Activated T-helper 17 cell treated with anti-CD3 and anti-CD28 coated beads, Interleukin-2, amount 50 U/mL, for 72 hours (primary cell): ENCODE measurements at places on chromosomes 4 and X. TPM values are rescaled to one million over a fixed set of nuclear protein-coding genes. Genes with fewer than 3 reads are reported as not detected.

Gene SPANXA1
- total RNA-seq: not detected

Gene UGT8
- total RNA-seq: 0.82 TPM

Gene PNMA5
- total RNA-seq: 0.17 TPM

Gene SYP
- 53.4 TPM for total RNA-seq

Gene DEFB131A
- total RNA-seq: not detected

Gene KIT
- total RNA-seq: 1.2 TPM

Gene ARAP2
- total RNA-seq: 51.7 TPM

Gene EDA2R
- 6.5 TPM for total RNA-seq

Gene SH3RF1
- total RNA-seq: 1.4 TPM

Gene NR3C2
- 7.1 TPM for total RNA-seq

Gene ZBED1
- 27.4 TPM for total RNA-seq

Gene H2BW2
- total RNA-seq: not detected

Gene RASGEF1B
- 8.1 TPM for total RNA-seq

DNA sequence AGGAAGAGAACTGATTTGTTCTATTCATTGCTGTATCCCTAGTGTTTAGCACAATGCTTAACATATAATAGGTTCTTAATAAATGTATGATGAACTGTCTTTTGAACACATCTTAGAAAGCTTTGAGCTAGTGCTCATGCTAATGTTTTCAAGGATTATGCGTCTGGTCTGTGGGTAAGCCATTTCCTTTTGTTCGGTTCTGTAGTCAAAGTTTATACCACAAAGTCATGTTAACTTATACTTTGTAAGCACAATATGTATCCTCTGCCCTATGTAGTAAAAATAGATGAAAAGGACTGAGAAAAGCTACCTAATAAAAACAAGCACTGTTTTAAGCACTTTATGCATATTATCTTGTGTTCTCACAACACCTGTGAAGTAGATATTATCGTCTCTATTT lies 301.9 kb downstream of the GLUD2 start:
- no peak for ATAC-seq

- ATAC-seq: no peak
These were observed 3.4 kb downstream of the NDP start for GRCh38 chrX:43969504-43970501.

DNA sequence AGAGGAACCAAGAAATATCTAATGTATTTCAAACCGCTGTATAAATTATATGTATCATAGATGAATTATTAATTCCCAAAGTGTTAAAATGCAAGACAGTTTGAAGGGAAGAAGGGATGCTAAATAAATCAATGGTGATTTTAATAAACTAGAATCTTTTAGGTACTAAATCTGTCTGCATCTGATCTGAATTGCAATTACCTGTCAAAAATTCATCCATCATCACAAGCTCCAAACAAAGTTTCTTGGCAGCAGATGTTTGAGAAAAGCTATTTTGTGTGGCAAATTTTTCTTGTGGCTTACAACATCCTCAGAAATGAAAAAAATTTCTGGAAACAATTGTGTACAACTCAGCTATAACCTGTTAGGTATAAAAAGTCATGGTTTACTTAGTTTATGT lies 816.0 kb upstream of the NDST4 start:
- ATAC-seq: no peak

GRCh38 chr4:186808630-186809018 lies 85.0 kb upstream of the FAT1 start:
- no peak for ATAC-seq

DNA sequence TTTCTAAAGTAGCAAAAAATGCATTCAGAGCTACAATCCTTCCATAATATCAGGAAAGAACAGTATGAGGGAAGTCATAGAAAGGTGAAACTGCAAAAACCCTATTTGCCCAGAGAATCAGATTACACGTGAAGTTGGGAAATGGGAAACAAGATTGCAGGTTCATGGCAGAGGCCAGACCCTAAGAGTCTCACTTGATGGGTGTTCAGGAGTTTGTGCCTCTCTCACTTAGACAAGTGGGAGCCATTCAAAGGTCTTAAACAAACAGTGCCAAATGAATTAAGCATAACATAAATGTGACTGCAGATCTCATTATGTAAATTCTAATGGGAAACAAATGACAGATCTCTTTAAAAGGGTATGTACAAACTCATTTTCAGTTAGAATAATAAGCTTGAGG lies 91.6 kb downstream of the ARAP2 start:
- no peak for ATAC-seq

DNA sequence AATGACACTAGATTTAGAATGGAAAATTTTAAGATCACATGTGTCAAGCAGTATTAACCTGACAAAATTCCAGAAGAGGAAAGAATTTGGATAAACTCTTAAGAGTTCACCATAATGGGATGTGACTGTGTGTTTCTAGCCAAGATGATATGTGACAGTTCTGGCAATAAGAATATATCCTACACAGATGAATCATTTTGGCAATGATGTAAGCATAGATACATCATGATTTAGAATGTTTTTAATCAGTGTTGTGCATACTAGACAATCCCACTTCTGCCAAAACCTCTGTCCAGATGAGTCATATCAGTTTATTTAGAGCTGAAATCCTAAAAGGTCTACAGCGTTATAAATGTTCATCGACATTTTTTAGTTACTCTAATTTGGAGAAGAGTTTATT lies 48.8 kb downstream of the PTCHD1 start:
- ATAC-seq: no peak

GRCh38 chr4:144592264-144592663 lies 53.7 kb upstream of the HHIP start:
- no peak for ATAC-seq

GRCh38 chr4:151689211-151689991 lies 71.4 kb downstream of the GATB start:
- no peak for ATAC-seq

GRCh38 chr4:48058617-48059530 lies 42.3 kb downstream of the NIPAL1 start:
- ATAC-seq: no peak

DNA sequence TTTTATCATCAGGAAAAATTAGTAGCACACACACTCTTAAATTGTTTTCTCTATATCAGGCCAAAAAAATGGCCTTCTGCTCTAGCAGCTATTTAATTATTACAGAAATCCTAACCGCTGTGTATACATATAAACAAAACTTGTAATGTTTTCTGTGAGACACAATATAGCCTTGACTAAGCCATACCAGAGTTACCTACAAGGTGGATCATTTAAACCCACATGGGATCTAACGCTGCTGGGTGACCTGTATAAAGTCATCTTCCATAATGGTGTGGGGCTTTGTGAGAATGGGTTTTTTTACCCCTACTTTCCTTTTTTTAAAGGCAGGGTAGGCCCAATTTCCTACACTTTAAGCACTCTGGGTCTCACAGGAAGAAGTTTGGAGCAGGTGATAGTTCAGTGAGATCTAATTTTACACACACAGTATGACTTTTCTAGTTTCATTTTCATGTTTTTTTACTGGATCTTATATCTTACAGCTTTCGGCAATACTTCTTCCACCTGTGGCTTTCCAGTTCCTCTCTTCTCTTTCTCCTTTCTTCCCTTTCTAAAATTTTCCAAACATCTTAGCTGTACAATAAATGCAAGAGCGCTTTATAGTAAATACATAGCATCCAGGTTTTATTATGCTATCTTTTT lies 66.9 kb upstream of the MMAA start:
- ATAC-seq: peak; percentile 24

- no peak for ATAC-seq
These were observed 34.0 kb downstream of the WDFY3 start for GRCh38 chr4:84932462-84932861.

GRCh38 chr4:155640751-155641150 lies 25.9 kb upstream of the GUCY1A1 start:
- ATAC-seq: no peak

DNA sequence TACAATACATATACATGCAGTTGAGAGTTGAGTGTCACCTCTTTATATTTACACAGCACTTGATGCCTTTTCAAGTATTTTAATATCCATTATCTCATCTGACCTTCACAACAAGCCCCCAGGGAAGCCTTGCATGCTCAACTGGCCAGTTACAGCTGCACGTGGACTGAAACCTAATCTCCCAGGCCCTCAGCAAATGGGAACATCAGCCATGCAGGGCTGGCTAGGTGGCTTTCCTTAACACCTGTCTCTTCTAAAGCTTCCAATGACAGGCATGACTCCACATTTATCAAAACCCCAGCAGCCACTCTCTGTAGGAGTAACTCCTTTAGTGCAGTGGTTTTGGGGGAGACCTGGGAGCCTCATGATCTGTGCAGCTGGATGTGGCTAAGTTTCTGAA lies 56.4 kb downstream of the PHKA2 start:
- no peak for ATAC-seq

DNA sequence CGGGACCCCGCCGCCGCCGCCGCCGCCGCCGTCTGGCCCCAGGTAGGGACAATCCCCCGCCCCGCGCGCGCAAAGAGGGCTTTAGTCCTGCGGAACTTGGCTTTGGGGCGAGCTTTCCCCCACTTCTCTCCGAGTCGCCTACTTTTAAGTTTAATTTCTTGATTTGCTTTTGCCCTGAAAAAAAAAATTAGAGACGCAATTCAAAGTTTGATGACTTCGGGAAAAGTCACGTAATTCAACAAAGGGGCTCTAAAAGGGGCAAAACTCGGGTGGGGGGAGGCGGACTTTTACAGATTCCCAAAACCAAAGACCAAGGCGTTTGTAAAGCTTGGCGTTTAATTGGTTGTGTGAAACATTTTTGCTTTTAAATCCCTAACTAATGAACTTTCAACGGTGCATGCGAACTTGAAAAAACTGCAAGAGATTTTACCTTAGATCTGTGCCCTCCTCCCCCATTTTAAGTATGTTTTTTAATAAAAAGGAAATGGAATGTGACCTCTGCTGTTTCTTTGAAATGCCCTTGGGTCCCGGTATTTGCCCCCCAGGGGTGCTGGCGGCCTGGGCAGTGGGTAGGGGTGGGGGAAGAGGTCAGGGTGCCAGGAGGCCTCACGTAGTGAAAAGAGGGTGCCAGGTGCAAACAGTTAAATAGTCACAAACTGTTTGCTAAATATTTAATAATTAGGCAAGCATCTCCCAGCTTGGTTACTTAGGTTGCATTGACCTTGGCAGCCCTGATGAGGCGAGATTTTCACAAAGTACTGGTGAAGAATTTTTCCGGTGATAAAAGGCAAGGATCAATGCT lies 209.7 kb downstream of the NWD2 start:
- no peak for ATAC-seq

GRCh38 chr4:21192367-21192766 lies 492.1 kb downstream of the PACRGL start:
- ATAC-seq: no peak

GRCh38 chr4:58515226-58515625 lies 1405.0 kb upstream of the IGFBP7 start:
- no peak for ATAC-seq

- no peak for ATAC-seq
These were observed 16.8 kb downstream of the AFF2 start for GRCh38 chrX:148517176-148517575.
